ENCODE measurements at places on chromosomes 5 and 9.

DNA sequence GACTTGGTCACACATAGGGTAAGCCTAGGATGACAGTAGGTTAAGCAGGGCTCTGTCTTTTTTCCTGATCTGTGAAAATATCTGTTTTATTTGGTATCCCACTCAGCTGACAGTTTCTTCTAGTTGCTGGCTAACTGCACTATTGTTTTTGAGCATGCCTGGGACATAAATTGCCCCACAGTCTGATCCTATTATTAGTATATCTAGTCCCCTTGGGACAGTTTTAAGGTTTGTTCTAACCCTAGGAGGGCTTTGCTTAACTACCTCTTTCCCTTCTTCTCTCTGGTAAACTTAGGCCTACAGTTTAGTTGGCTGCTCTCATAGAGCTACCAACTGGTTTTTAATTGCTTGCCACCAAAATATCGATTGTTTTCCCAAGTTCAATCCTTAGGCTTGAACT is 446.6 kb downstream of the ARHGEF28 start:
- DNase-seq: no peak

GRCh38 chr5:51651889-51652288 is 268.6 kb downstream of the ISL1 start:
- no peak for DNase-seq

GRCh38 chr5:146340260-146341081 is 1.8 kb downstream of the POU4F3 start:
- DNase-seq: peak; percentile 51

- no peak for DNase-seq
Observed at GRCh38 chr9:61666310-61666709, 476.5 kb downstream of the SPATA31A7 start.

DNA sequence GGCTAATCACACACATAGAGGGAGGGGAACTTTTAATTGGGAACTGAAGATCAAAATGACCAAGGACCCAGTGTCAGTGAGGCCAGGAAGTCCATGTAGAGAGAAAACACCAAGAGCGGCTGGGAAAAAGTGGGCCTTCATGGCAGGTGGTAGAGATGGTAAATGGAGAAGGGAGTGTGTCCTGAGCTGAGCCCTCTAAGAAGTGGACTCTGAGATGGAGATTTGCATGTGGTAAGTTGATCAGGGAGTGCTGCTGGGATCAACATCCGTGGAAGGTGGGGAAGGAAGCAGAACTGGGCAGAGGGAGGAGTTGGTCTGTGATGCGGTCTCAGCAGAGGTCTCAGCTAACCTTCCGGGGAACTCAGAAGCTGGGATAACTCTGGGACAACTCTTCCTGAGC is 18.9 kb upstream of the PDZD2 start:
- DNase-seq: no peak

DNA sequence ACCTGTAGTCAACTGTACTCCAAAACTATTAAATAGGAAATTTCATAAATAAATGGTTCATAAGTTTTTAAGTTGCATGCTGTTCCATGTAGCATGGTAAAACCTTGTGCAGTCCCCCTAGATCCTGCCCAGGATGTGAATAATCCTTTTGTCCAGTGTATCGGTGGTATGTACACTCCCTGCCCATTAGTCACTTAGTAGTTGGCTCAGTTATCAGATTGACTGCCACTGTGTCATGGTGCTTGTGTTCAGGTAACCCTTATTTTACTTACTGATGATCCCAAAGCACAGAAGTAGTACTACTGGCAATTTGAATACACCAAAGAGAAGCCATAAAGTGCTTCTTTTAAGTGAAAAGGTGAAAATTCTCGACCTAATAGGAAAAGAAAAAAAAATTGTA is 134.2 kb downstream of the RNF180 start:
- DNase-seq: peak; percentile 3

GRCh38 chr9:10265153-10265631 is 347.6 kb downstream of the PTPRD start:
- DNase-seq: no peak

DNA sequence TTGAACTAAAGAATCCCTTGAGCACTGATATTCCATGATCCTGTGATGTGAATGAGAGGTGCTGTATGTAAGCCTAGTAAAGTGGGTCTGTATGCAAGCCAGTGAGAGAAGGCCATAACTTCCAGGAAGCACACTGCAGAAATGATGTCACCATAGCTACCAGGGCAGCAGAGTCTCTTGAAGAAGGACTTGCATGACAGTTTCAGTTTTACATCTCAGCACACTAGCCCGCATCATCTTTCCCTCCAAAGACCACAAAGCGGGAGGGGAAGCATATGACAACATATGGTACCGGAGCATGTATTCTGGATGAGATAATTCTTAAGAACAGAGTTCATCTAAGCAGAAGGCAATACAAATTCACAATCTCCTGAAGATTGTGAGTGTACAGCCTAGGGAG is 37.6 kb upstream of the MAST4 start:
- no peak for DNase-seq

DNA sequence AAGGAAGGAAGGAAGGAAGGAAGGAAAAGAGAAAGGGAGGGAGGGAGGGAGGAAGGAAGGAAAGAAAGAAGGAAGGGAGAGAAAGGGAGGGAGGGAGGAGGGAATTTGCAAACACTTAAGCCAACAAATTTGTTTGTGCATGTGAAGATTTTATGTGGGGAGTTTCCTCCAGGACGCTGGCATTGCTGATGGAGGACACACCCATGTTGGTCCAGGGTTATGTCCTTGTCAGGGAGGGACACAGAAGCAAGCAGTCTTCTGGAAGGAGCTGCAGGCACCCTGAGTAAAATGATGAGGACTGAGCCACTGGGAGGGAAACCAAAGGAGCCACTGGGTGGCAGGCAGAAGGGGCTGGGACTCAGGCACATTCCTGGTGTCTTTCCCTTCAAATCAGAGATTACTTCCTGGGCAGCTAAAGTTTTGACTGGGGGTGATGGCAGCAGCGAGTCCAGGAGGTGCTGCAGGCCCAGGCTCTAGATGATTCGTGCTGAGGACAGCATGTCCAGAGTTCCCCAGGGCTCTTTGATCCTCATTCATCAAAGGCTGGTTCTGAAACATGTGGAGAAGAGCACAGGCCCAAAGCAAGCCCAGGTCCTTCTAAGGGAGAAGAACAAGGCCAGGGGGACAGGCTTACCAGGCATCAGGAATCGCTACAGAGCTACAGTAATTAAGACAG is 109.2 kb downstream of the PAX5 start:
- DNase-seq: no peak

GRCh38 chr5:107665036-107665570 is 5.6 kb downstream of the EFNA5 start:
- DNase-seq: no peak

DNA sequence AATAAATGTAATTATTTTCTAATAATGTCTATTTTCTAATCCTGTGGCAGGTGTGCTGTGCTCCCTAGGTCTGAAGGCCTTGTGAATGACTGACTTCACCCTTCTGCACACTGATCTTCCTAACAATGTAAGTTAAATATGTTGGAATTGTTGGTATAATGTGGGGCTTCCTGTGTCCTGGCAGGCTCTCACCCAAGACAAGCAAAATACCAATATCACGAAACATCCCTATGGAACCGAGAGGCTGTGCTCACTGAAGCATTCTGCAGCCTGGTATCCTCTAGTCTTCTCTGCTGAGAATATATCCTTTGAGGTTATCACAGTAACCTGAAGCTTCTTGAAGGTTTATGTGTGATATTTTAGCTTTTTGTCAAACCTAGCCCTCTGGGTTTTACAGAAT is 159.4 kb downstream of the GABRB2 start:
- no peak for DNase-seq

- DNase-seq: peak; percentile 72
Observed at GRCh38 chr9:91391412-91391811, 29.7 kb upstream of the AUH start.

- no peak for DNase-seq
Observed at GRCh38 chr5:41968153-41968723, 43.2 kb downstream of the FBXO4 start.

All from foreskin fibroblast (primary cell).